Osteocyte (in vitro differentiated cells): ENCODE measurements at places on chromosomes 2 and 18.

- DNase-seq, result no peak
These were observed 146.7 kb downstream of the TSN start for GRCh38 chr2:121902171-121902591.

- no peak for DNase-seq
These were observed 12.8 kb upstream of the ZNF532 start for GRCh38 chr18:58851856-58852255.

- DNase-seq, result no peak
These were observed at the start of gene FER1L5 for GRCh38 chr2:96642564-96643360. TSS of gene FER1L5 (plus strand) at chr2:96642764. CDS start at chr2:96642837, 73 bp downstream.

- DNase-seq, result no peak
These were observed 836 bp downstream of the DTNA start for GRCh38 chr18:34710934-34711333.

DNA sequence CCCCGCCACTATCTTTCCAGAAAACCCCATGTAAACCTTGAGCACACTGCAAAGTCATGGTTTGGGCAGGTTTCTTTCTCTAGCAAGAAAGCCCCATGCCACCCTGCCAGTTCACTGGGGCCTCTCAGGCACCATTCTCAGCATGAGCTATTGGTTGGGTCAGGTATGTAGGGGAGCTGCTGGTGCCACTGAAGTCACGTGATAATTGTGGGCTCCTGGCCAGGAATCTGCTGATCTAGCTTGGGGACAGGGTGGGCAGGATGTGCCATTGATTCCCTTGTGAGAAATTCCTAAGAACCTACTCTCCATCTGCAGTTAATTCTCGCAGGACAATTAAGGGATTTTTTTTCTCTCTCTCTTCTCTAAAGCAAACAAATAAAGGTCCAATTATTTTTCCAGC is 26.5 kb upstream of the HNMT start:
- DNase-seq, result no peak
